ENCODE measurements at places on chromosomes 13 and 19. TPM values are rescaled to one million over a fixed set of nuclear protein-coding genes. Genes with fewer than 3 reads are reported as not detected.

LILRB4 gene
- total RNA-seq, result 3.8 TPM

PTH2 gene
- total RNA-seq, result not detected

PRODH2 gene
- not detected for total RNA-seq

ZNF433 gene
- total RNA-seq, result 3.8 TPM

THAP8 gene
- 4.2 TPM for total RNA-seq

LRRC63 gene
- total RNA-seq, result not detected

ZNF177 gene
- total RNA-seq, result 2.4 TPM

LRRC8E gene
- 1.6 TPM for total RNA-seq

SYT3 gene
- 0.11 TPM for total RNA-seq

TRMT1 gene
- total RNA-seq, result 18.4 TPM
